Right atrium auricular region (tissue), 2 donors: ENCODE measurements at places on chromosomes 5 and 9. TPM values are rescaled to one million over a fixed set of nuclear protein-coding genes. Genes with fewer than 3 reads are reported as not detected.

The SAXO1 gene
- not detected for total RNA-seq

The TMEM252 gene
- total RNA-seq = not detected

The SPATA31E1 gene
- not detected for total RNA-seq

The C9 gene
- not detected for total RNA-seq

The SLC25A2 gene
- not detected for total RNA-seq

The CKS2 gene
- total RNA-seq = 7.4 TPM

The RABEPK gene
- total RNA-seq = 12.1 TPM

The TRPM6 gene
- 0.83 TPM for total RNA-seq

The DAPK1 gene
- 23.0 TPM for total RNA-seq

The ARRDC3 gene
- 11.2 TPM for total RNA-seq

The PCDHGB6 gene
- total RNA-seq = 7.1 TPM

The PRSS3 gene
- total RNA-seq = not detected

The TAF1L gene
- total RNA-seq = not detected

The SPATA31D4 gene
- total RNA-seq = not detected

The ST6GALNAC4 gene
- total RNA-seq = 31.7 TPM

The LRRC19 gene
- total RNA-seq = not detected

The PCDHGA2 gene
- 7.7 TPM for total RNA-seq

The TRIM23 gene
- 11.8 TPM for total RNA-seq

The SPARC gene
- total RNA-seq = 292 TPM

The WNT8A gene
- total RNA-seq = not detected

The PCDHGA7 gene
- 4.9 TPM for total RNA-seq

The GRAMD2B gene
- 45.0 TPM for total RNA-seq

The RECK gene
- 7.6 TPM for total RNA-seq

The MYO10 gene
- 3.8 TPM for total RNA-seq

The F2RL2 gene
- total RNA-seq = 0.44 TPM

The SPATA31A1 gene
- not detected for total RNA-seq

The AP3B1 gene
- 25.7 TPM for total RNA-seq
